ENCODE measurements at places on chromosomes 13 and 19.

DNA sequence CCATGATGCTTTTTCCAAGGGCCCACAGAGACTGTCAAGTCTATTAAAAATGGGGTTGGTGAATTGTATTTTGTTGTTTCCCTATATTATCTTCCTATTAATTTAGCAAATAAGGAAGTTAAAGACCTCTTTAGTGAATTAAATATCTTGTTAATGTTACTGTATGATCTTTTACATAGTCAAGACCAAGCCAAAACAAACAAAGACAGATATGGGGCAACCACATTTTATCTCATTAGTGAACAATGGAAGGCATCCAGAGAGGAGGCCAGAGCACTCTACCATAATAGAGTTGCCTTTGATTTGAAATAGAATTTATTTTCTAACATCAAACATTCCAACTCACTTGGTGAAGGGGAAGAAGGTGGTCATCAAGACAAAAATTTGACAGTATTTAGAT lies 169.4 kb downstream of the B3GLCT start:
- no peak for DNase-seq

DNA sequence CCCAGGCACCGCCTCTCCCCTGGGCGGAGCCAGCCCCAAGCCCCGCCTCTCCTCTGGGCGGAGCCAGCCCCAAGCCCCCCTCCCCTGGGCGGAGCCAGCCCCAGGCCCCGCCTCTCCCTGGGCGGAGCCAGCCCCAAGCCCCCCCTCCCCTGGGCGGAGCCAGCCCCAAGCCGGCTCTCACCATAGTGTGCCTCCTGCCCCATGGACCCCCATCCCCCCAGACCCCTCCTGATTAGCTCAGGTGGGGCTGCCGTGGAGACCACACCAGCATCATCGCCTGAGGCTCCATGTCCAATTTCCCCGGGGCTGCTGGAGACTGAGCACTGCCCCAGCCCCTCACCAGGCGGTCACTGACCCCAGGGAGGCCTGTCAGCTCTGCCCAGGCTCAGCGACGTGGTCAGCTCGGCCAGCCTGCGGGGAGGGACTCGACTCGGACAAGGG lies 4.2 kb upstream of the MADCAM1 start:
- DNase-seq: no peak

DNA sequence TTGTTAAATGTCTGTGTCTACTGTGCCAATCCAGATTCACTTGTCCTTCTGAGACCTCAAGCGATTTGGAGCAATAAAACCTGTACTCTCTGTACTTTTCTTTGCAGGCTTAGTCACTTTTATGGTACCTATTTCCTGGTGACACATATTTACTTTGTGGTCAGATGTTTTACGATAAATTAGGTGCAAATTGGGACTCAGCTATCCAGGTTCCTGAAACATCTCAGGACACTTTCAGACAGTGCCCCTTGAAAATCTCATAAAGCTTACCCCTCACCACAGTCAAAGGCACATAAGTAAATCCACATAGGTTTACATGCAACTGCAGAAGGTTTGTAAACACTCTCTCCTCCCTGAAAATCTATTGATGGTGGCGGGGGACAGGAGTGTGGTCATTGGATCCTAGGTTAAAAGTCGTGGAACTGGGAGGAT lies 438.8 kb downstream of the EFNB2 start:
- no peak for DNase-seq

DNA sequence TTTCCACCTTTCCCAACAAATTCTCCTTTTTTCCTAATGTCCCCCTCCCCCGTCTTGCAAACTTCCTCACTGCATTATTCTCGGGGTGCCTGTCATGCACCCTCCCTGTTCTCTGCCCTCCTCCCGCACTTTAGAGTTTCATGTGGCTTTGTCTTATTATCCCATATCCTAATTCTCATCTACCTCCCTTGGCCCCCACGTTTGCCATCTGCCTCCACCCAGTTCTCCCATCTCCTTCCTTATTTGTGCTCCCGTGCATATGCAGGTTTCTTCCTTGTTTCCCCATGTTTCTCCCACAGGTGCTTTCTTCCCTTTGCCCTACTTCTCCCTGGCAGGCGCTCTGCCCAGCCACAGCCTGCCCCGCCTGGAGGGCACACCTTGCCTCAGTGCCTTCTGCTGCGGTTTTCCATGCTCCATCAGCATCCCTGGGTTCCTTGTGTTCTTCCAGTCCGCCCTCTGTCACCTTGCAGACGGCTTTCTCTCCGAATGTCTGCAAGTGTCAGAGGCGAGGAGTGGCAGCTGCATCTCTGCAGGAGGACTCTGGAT lies 1.5 kb downstream of the SPATA13 start:
- DNase-seq: no peak

- DNase-seq: no peak
Observed at GRCh38 chr13:36089130-36089647, 42.0 kb downstream of the DCLK1 start.

DNA sequence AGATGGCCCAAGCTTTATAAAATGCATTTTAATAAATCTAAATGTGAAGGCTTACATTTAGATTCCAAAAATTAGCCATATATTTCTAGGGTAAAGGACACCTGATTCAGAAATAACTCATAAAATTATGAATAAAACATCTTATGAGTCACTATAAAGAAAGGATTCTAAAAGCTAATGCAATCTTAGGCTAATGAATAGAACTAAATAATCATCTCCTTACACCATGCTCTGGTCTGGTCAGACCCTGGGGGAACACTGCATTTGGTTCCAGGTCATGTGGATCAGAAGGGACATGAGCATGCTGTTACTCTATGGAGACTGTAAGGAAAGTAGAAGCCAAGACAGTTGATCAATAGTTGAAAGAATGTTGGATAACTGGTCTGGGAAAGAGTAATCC lies 370.4 kb downstream of the NDFIP2 start:
- DNase-seq: no peak

DNA sequence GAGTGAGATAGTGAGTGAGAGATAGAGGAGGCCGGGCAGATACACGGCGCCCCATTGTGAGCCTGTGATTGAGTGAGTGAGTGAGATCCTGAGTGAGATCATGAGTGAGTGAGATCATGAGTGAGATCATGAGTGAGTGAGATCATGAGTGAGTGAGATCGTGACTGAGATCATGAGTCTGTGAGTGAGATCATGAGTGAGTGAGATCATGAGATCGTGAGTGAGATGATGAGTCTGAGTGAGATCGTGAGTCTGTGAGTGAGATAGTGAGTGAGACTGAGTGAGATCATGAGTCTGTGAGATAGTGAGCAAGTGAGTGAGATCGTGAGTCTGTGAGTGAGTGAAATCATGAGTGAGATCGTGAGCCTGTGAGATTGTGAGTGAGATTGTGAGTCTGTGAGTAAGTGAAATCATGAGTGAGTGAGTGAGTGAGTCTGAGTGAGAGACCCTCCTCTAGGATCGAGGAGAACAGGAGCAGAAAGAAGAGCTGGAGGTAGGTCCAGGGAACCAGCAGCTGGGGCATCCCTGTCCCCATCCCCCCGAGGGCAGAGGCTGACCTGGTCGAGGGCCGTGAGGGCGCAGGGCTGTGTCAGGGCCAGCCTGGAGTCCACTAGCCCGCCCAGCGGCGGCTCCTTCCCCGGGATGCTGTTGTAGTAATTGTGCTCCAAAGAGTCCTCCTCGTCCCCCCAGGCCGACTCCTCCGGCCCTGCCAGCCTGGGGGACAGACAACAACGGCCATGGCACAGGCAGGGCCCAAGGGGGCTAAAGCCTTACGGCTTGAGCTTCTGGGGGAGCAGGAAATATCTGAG lies 25.4 kb upstream of the C2CD4C start:
- DNase-seq: no peak

DNA sequence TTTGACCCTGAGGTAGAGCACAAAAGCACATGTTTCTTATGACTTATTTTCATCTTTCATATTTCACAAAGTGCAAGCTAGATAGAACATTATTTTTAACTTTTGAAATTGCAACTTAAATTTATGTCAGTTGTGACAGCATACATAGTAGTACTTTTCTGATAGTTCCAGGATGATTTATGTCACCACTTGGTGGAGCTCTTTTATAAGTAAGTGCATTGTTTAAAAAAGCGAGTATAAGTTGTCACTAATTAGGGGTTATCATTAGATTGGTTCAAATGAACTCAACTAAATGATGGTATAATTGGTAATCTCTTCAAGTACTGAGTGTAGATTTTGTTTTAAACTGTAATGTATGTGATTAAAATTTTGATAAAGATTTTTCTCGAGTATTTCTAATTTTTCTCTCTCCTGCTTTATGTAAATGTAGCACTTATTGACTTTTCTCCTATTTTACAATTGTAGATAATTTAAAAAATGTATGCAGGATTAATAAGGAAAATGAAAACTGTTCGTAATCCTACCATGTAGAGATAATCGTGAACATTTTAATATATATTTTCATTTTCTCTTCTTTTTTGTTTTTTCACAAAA lies 31.1 kb downstream of the RB1 start:
- DNase-seq: peak; percentile 45

- peak; percentile 43 for DNase-seq
Observed at GRCh38 chr19:1384478-1385110, 887 bp downstream of the NDUFS7 start.

DNA sequence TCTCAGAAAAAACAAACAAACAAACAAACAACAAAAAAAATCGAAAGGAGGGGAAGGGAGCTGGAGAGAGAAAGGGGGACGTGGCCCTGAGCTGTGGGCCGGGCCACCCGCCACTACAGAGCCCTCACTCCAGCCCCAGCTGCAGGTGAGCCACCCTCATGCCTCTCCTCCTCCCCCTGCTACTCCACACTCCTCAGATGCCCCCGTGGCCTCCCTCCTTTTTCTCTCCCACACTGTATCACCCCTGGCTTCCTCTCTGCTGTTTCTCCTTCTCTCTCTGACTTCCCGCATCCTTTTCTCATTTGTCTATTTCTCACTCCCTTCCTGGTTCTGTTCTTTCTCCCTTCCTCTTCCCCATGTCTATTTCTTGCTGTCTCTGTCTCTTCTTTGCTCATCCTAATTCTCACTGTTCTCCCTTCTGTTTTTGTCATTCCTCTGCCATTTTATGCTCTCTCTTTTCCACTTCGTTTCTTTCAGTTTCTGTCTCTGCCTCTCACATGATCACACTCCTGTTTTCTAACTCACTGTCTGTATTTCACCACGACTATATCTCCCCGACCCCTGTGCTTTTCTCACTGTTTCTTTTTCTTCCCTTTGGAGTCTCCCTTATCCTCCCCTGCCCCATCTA lies 2.7 kb downstream of the KLK2 start:
- DNase-seq: peak; percentile 10

DNA sequence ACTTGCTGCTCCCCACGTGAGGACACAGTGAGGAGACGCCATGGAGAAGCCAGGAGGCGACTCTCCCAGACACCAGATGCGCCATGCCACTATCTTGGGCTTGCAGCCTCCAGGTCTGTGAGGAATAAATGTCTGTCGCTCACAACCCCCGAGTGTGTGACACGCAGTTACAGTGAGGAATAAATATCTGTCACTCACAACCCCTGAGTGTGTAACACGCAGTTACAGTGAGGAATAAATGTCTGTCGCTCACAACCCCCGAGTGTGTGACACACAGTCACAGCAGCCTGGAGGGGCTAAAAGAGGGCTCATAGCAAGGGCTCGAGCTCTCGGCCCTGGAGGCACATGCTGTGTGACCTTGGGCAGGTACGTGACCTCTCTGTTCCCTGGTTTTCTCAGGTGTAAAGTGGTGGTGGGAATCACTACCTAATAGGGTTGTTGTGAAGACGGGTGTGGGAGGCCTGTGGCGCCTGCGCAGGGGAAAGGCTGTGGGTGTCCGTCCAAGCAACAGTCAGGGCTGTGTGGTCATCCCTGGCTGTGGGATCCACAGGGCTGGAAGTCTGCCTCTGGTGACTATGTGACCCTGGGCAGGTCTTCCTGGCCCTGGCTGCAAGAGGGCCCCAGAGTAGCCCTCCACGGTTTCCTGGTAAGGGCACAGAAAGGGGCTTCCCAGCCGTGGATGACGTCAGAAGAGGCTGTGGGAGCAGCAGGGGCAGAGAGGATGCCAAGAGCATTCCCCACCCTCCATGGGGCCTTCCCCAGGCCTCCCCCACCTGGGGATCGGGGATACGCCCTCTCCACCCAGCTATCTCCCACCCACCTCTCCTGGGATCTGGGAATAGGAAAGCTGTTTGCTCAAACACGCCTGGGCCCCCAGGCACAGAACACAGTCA lies 77.7 kb downstream of the C1QTNF9 start:
- no peak for DNase-seq

- DNase-seq: no peak
Observed at GRCh38 chr13:48222358-48223301, 10.4 kb upstream of the ITM2B start.

- DNase-seq: no peak
Observed at GRCh38 chr19:1213391-1214286, 8.1 kb downstream of the STK11 start.

- peak; percentile 82 for DNase-seq
Observed at GRCh38 chr13:85417807-85418206, 381.4 kb downstream of the SLITRK6 start.

DNA sequence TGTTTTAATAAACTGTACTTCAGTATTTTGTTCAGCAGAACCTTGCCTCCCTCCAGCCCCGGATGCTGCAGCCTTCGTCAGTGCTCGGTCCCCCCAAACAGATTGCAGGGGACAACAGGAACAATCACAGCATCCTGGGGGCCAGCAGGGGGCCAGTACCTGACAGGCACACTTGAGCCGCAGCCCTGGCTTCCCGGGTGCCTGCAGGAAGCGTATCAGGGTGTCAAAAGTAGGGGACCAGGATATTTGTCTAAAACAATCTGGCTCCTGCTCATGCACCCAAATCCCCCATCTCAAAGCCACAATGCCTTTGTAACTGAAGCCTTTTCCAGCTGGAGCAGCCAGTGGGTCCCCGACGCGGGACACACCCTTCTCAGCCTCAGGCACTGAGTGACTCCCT lies 167.5 kb upstream of the TSHZ3 start:
- no peak for DNase-seq

DNA sequence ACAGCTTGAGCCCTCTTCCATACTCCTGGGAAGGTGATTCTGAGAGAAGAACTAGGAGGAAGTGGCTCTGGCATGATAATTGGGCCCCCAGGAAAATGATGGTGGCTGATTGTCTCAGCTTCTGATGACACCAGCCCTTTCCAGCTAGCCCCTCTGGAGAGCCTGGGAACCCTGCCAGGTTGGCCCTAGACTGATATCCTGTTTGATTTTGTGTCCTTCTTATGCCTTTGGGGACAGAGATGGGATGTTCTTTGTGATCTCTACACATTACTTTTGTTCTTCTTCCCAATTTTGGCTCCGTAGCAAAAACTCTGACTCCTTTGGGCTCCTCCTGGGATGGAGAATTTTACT lies 39.7 kb downstream of the ERICH6B start:
- no peak for DNase-seq

DNA sequence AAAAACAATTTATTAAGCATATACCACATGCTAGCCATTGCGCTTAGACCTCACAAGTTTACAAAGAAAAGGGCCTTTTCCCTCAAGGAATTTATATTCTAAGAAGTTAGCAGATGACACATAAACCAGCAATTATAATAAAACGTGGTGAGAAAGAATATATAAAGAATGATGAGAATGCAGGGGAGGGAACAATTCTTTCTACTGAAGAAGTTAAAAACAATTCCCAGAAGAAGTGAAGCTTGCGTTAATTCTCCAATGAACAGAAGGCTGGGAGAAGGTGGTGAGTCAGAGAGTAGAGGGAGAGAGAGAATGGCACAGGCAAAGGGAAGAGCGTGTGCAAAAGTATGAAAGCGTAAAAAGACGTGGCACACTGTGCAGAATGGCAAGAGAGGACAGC lies 69.5 kb upstream of the ZDHHC20 start:
- no peak for DNase-seq

All from MM.1S (cell line).